Body of pancreas (tissue), 4 donors: ENCODE measurements at places on chromosomes 2 and 18.

GRCh38 chr2:38064801-38065501, 11.0 kb downstream of the CYP1B1 start:
- H3K4me3 ChIP-seq: no peak overlapping the region
- H3K27ac ChIP-seq: no peak overlapping the region
- H3K36me3 ChIP-seq: no peaks in the 10 kb centered on the region
- no peaks in the 10 kb centered on the region for H3K4me1 ChIP-seq
- DNase-seq: no peak

DNA sequence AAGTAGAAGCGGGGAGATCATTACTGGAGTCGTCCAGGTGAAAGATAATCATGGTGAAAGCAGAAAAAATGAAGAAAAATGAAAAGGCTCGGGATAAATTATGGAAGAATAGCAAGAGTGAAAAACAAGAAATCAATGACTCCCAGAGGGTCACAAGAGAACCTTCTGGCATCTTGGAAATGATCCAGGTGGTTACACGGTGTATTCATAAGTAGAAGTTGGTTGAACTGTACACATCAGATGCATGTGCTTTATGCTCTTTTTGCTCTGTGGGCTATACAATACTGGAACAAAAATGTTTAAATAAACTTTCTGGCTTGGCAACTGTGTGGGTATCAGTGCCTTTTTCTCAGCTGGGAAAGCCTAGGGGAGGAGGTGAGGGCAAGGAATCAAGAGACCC, 348.9 kb downstream of the RND3 start:
- DNase-seq: no peak
- no peak overlapping the region for H3K27ac ChIP-seq
- peaks cover 24% of the 10 kb centered on the region for H3K4me1 ChIP-seq

- H3K4me3 ChIP-seq: no peak within 1 kb of the TSS
- peaks cover 13% of the 10 kb centered on the region for H3K4me1 ChIP-seq
- H3K27me3 ChIP-seq: peaks cover 20% of the 10 kb centered on the region
- DNase-seq: no peak
- H3K36me3 ChIP-seq: no peaks in the 10 kb centered on the region
These were observed at the start of gene GAREM2 for GRCh38 chr2:26172871-26173775. TSS of gene GAREM2 (plus strand) at chr2:26173088. CDS start at chr2:26173221, 133 bp downstream.

DNA sequence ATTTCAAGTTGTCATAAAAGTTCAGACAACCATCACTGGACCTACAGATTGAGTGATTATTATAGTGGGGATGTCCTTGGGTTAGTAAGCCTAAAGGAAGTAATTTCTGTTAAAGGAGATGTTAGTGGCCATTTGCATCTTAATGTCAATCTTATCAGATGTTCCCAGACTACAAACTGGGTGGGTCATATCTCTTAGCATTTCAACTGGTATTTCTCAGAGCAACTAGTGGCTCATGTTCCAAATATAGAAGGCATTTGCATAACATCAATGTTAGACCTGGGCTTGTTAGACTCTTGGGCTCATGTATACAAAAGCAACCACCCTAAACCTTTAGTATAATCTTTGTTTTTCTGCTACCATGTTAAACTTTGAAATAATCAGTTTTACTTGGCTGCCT, 17.9 kb downstream of the PLEKHA3 start:
- H3K27ac ChIP-seq: no peak overlapping the region
- no peak overlapping the region for H3K4me3 ChIP-seq
- no peaks in the 10 kb centered on the region for H3K4me1 ChIP-seq
- H3K27me3 ChIP-seq: no peaks in the 10 kb centered on the region
- DNase-seq: no peak

DNA sequence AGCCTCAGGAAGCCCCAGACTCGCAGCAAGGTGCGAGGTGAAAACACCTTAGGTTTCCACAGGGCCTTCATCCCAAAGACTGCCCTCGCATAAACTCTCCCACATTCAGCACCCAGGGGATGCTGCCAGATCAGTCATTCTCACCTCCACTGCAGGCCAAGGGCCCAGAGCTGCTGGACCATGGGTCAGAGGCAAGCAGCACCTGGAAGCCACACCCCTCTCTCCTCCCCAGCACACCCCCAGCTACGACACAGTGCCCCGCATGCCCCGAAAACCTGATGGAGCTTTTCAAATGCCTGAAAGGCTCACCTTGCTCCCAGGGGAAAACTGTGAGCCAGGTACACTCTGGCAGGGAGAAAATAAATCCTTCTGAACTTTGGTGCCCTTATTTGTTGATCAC, 31.9 kb upstream of the LDLRAD4 start:
- H3K27me3 ChIP-seq: no peaks in the 10 kb centered on the region
- no peak overlapping the region for H3K27ac ChIP-seq
- no peak for DNase-seq
- H3K36me3 ChIP-seq: no peaks in the 10 kb centered on the region
- no peak overlapping the region for H3K4me3 ChIP-seq
- H3K4me1 ChIP-seq: peaks cover 5% of the 10 kb centered on the region

DNA sequence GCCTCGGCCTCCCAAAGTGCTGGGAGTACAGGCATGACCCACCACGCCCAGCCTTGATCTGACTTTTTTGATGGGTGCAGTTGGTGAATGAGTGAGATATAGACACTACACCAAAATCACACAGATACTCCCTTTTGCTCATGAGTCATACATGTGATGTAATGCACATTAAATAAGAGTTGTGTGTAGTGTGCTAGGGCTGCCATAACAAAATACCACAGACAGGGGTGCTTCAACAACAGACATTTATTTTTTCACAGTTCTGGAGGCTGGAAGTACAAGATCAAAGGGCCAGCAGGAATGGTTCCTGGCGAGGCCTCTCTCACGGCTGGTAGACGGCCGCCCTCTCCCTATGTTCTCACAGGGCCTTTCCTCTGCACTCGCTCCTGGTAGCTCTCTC, 46.6 kb downstream of the GBX2 start:
- no peaks in the 10 kb centered on the region for H3K4me1 ChIP-seq
- H3K27ac ChIP-seq: no peak overlapping the region
- H3K4me3 ChIP-seq: no peak overlapping the region
- H3K36me3 ChIP-seq: peaks cover 7% of the 10 kb centered on the region
- no peak for DNase-seq

- H3K4me1 ChIP-seq: no peaks in the 10 kb centered on the region
- DNase-seq: no peak
- no peak overlapping the region for H3K27ac ChIP-seq
- H3K4me3 ChIP-seq: no peak overlapping the region
- no peaks in the 10 kb centered on the region for H3K36me3 ChIP-seq
These were observed 33.1 kb upstream of the DYNAP start for GRCh38 chr18:54557958-54558357.

GRCh38 chr2:149080971-149081370, 42.5 kb downstream of the LYPD6B start:
- H3K4me1 ChIP-seq: peaks cover 6% of the 10 kb centered on the region
- no peaks in the 10 kb centered on the region for H3K36me3 ChIP-seq
- no peak overlapping the region for H3K27ac ChIP-seq
- no peak for DNase-seq
- H3K27me3 ChIP-seq: no peaks in the 10 kb centered on the region

DNA sequence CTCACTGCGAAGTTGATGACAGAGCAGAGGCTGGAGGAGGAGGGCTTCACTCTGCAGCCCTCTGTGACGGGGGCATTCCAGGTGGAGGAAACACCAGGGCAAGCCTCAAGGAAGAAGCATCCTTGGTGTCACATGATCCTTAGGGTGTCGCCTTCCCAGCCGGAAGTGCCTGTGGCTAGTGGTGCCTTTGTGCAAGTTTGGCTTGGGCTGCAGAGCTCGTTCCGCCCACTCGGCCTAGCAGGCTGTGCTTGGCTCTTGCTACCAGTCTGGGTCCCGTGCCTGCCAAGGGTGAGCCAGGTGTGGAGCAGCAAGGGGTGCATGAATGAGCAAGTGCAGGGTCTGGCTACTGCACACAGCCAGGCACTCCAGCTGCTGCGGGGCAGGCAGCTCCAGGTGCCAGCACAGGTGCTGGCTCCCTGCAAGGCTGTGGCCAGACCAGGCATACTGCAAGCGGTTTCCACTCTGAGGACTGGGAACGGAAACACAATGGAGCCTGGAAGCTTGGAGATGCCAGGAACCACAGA, 325.3 kb upstream of the SMIM21 start:
- H3K36me3 ChIP-seq: no peaks in the 10 kb centered on the region
- no peaks in the 10 kb centered on the region for H3K4me1 ChIP-seq
- no peak overlapping the region for H3K27ac ChIP-seq
- DNase-seq: no peak
- H3K27me3 ChIP-seq: no peaks in the 10 kb centered on the region
- no peak overlapping the region for H3K4me3 ChIP-seq

GRCh38 chr2:100383306-100383705, 34.2 kb downstream of the CHST10 start:
- no peak overlapping the region for H3K4me3 ChIP-seq
- H3K36me3 ChIP-seq: no peaks in the 10 kb centered on the region
- no peaks in the 10 kb centered on the region for H3K27me3 ChIP-seq
- H3K4me1 ChIP-seq: no peaks in the 10 kb centered on the region
- H3K27ac ChIP-seq: no peak overlapping the region

- H3K4me3 ChIP-seq: no peak overlapping the region
- H3K4me1 ChIP-seq: peaks cover 30% of the 10 kb centered on the region
- H3K36me3 ChIP-seq: no peaks in the 10 kb centered on the region
- no peaks in the 10 kb centered on the region for H3K27me3 ChIP-seq
- peak overlapping the region; percentile 73 for H3K27ac ChIP-seq
These were observed 48.6 kb downstream of the GYPC start for GRCh38 chr2:126704434-126705160.

- no peak for DNase-seq
- H3K27ac ChIP-seq: no peak overlapping the region
- no peaks in the 10 kb centered on the region for H3K27me3 ChIP-seq
- H3K4me3 ChIP-seq: no peak overlapping the region
- peaks cover 7% of the 10 kb centered on the region for H3K36me3 ChIP-seq
- H3K4me1 ChIP-seq: peaks cover 12% of the 10 kb centered on the region
These were observed 14.9 kb downstream of the TYW5 start for GRCh38 chr2:199940373-199940772.

- H3K27ac ChIP-seq: no peak overlapping the region
- no peaks in the 10 kb centered on the region for H3K4me1 ChIP-seq
- H3K4me3 ChIP-seq: no peak overlapping the region
- no peaks in the 10 kb centered on the region for H3K36me3 ChIP-seq
- H3K27me3 ChIP-seq: no peaks in the 10 kb centered on the region
These were observed 1009.4 kb upstream of the CELF4 start for GRCh38 chr18:38575023-38575422.

DNA sequence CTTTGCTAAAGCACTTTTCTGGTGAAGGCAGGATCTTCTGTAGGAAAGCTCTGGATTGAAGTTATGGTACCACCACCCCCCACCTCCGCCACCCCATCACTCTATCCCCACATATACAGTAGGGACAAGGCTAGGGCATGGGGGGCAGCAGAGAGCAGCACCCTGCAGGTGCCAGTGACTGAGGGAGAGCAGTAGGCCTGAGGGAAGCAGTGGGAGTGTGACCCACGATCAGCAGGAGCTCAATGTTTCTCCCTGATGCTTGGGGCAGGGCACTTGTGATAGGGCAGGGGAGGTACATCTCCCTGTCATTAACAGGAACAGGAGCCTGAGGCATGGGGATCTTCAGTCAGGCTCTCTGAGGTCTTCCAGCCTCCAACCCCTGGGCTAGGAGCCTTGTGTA, 121.6 kb downstream of the ZFP36L2 start:
- H3K36me3 ChIP-seq: no peaks in the 10 kb centered on the region
- no peaks in the 10 kb centered on the region for H3K27me3 ChIP-seq
- no peak overlapping the region for H3K27ac ChIP-seq
- no peak for DNase-seq
- peaks cover 28% of the 10 kb centered on the region for H3K4me1 ChIP-seq
- H3K4me3 ChIP-seq: no peak overlapping the region

GRCh38 chr2:129656081-129656598, 323.3 kb upstream of the RAB6C start:
- no peak for DNase-seq
- H3K27me3 ChIP-seq: no peaks in the 10 kb centered on the region
- H3K36me3 ChIP-seq: no peaks in the 10 kb centered on the region
- no peaks in the 10 kb centered on the region for H3K4me1 ChIP-seq
- H3K4me3 ChIP-seq: no peak overlapping the region
